ENCODE measurements at places on chromosomes 1 and 21.

GRCh38 chr1:68049941-68050878 is at the start of gene DIRAS3:
TSS of gene DIRAS3 (minus strand) at chr1:68050627. CDS start at chr1:68047297, 3,330 bp downstream.
- no peak for DNase-seq

DNA sequence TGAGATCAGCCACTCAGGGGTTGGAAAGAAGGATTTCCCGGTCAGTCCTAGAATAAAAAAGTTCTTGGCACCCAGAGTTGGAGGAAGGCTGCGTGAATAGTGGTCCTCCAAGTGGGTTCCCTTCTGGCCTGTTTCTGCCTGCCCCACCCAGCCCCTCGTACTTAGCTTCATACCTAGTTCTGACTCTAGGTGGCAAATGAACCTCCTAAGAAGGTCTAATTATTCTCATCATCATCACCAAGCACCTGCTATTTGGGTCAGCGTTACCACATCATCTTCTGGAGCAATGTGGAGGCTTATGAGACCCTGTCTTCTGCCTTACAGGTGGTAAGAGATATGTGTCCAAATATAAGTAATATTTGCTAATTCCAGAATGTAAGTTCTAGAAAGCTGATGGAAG is 35.9 kb upstream of the NFASC start:
- no peak for DNase-seq

DNA sequence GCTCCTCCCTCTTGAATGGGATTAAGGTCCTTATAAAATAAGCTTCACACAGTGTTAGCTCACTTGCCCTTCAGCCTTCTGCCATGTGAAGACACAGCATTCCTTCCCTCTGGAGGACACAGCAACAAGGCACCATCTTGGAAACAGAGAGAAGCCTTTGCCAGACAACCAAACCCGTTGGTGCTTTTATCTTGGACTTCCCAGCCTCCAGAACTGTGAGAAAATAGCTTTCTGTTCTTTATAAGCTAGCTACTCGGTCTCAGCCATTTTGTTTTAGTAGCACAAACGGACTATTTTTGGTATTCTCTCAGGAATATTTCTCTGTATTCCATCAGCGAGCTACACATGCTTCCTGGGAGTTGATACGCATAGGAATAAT is 58.6 kb upstream of the IRF2BP2 start:
- DNase-seq: no peak

GRCh38 chr21:45265721-45266517 is 21.8 kb downstream of the POFUT2 start:
- no peak for DNase-seq

DNA sequence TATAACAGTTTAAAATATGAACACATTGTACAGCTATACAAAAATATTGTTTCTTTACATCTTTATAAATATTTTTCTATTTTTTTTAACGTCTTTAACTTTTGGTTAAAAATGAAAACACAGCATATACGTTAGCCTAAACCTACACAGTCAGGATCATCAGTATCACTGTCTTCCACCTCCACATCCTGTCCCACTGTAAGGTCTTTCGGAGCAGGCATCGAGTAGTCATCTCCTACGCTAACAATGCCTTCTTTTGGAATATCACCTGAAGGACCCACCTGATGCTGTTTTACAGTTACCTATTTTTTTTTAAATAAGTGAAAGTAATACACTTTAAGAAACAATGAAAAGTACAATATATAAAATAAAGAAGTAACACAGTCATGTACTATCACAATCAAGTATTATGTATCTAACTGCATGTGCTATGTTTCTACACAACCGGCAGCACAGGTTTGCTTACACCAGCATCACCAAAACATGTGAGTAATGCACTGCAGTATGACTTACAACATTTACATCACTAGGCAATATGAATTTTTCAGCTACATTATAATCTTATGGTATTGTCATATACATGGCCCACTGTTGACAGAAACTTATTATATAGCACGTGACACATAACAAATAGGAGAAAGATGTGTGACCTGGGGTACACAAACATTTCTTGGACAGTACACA is 254.4 kb downstream of the AKT3 start:
- DNase-seq: no peak

GRCh38 chr21:45997495-45998275 is 16.1 kb downstream of the COL6A1 start:
- no peak for DNase-seq

DNA sequence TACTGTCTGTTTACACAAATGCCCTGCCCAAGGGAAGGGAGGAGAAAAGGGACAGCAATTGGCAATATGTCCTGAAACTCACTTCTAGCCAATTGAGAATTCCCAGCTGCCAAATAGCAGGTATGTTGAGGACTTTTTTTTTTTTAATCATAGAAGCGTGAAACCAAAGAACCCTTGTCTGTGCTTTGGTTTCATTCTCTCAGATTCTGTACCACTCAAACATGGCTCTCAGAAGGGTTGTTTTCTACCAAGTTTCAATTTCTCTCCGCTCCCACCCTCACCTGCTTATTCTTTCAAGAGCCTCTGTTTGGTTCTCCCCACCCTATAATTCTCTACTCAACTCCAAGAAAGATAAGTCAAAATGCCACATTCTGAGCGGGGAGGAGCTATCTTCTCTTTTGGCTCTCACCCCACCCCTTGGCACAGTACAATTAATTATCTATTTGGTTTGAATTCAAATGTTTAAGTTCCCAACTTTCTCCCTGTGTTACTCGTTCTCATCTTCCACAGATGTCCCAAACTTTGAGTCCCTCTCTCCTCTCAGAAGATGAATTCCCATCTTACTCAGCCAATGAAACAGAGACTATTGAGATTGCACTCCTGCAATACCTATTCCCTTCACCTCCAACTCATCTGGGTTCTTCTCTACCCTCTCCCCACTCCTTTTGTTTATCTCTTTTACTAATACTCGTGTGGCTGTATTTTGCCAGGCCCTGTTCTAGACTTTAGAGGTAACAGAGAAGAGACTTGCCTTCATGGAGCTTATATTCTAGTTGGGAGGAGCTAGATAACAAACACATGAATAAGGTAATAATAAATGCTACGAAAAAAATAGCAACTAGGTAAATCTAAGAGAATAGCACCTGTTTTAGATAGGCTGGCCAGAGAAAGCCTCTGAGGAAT is 3.9 kb upstream of the TP53BP2 start:
- DNase-seq: no peak

DNA sequence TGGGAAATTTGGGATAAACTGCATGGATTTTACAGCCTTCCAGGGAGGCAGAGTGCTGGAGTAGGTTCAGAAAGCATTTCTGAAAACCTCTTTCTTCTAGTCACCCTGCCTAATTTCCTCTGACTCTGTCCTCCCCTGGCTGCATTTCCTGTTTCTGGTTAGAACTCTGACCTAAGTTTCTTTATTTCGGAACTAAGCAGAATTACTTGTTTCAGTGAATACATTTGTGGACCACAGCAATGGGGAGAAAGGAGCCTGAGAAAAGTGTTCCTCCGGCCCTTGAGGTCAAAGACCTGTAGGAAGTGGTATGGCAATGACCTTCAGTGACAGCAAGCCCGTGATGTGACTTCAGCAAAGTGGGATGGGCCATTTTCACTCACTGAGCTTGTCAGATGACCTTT is 173.4 kb upstream of the RUNX1 start:
- no peak for DNase-seq

- no peak for DNase-seq
Observed at GRCh38 chr1:194338241-194338948, 1152.0 kb upstream of the B3GALT2 start.

DNA sequence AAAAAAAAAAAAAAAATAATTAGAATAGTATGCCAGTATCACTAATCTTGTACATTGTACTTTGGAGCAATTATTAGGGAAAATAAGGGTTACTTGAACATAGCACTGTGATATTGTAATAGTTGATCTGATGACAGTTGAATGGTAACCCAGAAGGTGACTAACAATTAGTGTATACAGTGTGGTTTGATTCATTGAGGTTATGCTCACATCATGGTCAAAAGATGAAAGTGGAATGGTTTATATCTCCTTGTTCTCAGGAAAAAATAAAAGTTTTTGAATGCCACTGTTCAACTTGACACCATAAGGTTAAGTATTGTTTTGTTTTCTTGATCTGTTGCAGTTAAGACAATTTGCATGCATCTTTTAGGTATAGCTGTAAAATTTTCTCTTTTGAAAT is 87.0 kb downstream of the GPR52 start:
- no peak for DNase-seq

DNA sequence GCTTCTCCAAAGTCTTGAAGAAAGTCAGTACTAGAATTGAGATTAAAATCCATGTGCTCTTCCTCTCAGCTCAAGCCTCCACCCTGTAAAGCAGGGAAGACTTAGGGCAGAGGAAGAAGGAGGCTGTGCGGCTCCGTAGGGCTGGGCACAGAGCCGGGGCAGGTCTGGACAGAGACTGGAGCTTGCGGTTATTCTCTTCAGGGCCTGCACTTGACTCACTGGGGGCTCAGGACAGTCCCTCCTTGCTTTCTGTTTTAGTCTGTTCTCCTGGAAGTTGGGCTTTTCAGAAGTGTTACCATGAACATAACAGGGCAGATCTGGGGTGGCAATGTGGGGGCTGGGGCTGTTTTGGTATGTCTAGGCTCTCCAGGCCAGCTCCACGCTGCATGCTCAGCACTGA is 21.6 kb upstream of the TRABD2B start:
- no peak for DNase-seq

DNA sequence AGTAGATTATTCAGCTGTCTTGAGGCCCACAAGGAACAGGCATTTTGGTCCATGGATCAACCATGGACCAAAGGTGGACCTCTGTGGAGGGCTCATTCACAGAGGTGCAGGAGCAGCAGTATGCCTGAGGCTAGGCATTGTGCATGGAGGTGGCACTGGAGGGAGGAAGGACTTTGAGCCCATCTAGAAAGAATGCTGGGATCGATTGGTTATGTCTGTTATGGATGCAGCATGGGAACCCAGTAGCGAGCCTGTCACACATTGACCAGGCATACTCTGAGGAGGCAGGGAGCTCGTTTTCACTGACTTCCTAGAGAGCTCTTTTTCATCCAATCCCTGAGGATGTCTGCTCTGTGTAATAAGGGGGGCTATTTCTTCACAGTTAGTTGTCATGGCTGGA is 75.5 kb downstream of the KCNN3 start:
- no peak for DNase-seq

GRCh38 chr21:31457675-31458074 is 113.6 kb upstream of the TIAM1 start:
- no peak for DNase-seq

- DNase-seq: no peak
Observed at GRCh38 chr1:85275701-85276214, 674 bp downstream of the BCL10 start.

- no peak for DNase-seq
Observed at GRCh38 chr1:232388363-232388762, 241.6 kb downstream of the SIPA1L2 start.

- no peak for DNase-seq
Observed at GRCh38 chr1:99675994-99676393, 30.1 kb downstream of the PALMD start.

GRCh38 chr1:226881515-226882185 is 11.2 kb downstream of the PSEN2 start:
- DNase-seq: no peak

DNA sequence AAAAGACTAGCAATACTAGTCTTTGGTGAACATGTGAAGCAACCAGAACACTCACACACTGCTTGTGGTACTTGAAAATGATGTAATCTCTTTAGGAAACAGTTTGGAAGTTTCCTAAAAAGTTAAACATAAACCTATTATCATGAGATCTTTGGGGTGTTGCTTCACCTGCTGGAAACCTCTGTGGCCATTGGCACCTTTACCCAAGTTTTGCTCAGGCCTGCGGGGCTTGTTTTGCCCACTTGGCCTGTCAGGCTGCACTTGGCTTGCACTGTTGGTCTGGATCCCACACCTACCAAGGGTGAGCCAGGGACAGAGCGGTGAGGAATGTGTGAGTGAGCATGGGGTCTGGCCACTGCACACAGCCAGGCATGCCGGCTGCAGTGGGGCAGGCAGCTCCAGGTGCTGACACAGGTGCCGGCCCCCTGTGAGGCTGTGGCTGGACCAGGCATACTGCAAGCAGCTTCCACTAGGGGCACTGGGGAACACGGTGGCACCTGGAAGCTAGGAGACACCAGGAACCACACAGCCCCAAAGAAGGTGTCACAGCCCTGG is 14.4 kb upstream of the FNBP1L start:
- no peak for DNase-seq

DNA sequence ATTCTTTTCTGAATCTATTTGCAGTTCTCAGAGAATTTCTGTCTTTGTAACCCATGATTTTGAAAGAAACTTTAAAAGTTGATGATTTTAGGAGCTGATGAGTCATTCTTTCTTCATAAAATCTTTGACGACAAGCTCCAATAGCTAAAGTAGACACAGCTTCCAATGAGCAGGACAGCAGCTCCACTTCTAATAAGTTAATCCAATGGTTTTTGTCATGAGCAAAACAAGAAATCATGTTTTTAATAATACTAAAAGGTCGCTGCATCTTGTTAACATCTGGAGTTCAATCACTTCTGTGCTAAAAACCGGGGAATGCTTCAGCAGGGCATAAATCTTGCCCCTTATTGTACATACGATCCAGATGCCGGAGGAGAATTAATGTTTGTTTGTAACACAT is 48.9 kb upstream of the GORAB start:
- no peak for DNase-seq
